ENCODE measurements at places on chromosomes 2 and 18.

- DNase-seq: no peak
These were observed 774 bp upstream of the FZD7 start for GRCh38 chr2:202032846-202033316.

- DNase-seq: no peak
These were observed 320.6 kb downstream of the ZNF516 start for GRCh38 chr18:76174451-76174850.

DNA sequence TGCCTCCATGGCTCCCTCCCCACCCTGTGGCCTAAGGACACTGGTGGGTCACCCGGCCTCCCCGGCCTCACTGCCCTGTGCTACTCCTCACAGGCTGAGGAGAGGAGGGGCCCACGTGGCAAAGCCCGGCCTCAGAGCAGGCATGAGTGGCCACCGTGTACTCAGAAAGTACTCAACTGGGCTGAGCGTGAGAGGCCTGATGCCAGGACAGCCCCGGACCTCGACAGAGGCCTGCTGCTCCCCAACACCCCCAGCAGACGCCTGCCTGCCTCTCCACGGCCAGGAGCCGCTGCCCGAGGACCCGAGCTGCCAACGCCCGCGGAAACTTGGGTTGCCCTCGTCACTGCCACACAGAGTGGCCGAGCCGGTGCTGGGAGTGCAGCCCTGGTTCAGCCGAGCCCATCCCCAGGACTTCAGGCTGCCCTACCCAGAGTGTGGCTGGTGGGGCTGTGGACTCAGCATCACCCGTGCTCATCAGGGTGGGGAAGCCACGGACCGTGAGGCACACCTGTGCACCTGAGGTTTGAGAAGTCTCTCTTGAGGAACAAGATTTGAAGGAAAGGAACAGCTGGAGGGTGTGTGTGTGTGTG lies 59.3 kb downstream of the CENPO start:
- no peak for DNase-seq

DNA sequence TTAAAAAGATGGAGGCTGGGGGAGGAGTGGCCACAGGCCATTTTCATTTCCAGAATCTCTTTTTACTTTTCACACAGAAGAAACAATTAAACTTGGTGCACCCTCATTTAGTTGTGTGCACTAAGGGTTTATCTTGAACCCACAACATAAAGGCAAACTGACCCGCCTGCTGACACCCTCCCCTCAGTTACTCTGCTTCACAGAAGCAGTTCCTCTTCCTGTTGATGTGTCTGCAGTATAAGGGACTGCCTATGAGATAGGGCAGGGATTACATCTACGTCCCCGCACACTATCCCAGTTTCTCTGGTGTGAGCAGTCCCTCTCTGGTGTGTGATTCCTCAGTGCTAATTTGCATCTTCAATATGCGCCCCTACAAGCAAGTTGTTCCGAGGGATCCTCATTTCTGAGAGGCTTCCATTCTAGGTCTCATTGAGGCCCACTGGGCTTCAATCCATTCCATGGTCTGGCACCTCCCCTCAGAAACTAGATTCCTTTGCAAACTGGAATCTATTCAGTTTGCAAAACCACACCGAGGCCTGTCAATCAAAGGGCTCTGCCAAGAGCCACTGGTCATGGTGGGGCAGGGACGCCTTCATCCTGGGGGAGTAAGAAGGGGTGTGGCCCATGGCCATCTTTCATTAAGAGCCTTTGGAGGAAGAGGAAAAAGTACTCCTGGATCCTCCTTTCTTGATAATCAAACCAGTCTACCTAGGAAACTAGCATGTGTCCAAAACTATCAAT lies 12.3 kb downstream of the CREG2 start:
- no peak for DNase-seq

- no peak for DNase-seq
These were observed 3.0 kb upstream of the RND3 start for GRCh38 chr2:150490466-150490865.

GRCh38 chr2:63977904-63978303 lies 41.3 kb downstream of the VPS54 start:
- DNase-seq: no peak

- DNase-seq: no peak
These were observed 421.4 kb upstream of the TCF4 start for GRCh38 chr18:56009411-56009810.

DNA sequence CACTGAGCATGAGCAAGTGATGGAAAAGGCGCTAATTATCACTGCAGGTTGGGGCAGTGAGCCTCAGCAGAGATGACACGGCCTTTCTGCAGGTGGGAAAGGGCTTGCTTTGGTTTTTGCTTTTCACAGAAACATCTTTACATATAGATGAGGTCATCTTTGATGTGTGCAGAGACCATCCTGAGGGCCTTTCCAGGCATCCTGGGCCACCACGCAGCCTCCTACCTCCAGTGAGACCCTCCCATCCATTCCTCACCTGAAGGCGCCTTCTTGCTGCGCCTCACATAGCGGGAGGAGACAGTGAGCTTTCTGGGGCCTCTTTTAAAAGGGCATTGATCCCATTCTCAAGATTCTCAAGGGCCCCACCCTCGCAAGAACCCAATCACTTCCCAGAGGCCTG lies 235.3 kb upstream of the RAB6C start:
- no peak for DNase-seq

- no peak for DNase-seq
These were observed 97.1 kb upstream of the RMDN2 start for GRCh38 chr2:37827911-37828511.

DNA sequence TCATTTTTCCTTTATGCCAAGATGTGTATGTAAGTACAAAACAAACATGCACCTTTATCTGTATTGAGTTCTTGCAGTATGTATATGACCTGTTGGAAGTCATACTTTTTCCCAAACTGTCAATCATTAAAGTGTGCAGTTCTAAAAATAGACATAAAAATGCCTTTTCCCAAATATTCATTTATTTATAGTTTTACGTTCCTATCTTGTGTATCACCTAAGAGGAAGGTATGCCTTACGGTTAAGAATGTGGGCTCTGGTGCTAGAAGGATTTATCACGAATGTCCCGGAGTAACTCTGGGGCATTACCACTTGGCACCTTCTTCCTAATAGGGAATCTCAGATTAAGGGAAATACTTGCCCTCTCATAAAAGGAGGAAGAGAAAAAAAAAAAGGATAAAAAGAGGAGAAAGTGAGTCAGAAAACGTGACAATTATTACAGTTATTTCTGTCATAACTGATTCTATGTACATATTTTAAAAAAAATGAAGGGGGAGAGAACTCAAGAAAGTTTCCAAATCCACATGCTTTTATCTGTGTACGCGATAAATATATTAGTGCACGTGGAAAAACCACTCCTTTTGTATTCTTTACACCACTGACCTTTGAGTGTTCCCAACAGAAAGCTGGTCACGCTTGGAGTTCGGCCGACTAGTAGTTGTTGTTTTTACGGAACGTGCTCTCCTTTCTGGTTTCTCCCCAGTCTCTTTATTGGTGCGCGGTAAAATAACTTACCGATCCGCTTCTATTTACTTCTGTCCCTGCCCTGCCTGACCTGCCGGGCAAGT lies 721 bp downstream of the MCEE start:
- DNase-seq: peak; percentile 45

DNA sequence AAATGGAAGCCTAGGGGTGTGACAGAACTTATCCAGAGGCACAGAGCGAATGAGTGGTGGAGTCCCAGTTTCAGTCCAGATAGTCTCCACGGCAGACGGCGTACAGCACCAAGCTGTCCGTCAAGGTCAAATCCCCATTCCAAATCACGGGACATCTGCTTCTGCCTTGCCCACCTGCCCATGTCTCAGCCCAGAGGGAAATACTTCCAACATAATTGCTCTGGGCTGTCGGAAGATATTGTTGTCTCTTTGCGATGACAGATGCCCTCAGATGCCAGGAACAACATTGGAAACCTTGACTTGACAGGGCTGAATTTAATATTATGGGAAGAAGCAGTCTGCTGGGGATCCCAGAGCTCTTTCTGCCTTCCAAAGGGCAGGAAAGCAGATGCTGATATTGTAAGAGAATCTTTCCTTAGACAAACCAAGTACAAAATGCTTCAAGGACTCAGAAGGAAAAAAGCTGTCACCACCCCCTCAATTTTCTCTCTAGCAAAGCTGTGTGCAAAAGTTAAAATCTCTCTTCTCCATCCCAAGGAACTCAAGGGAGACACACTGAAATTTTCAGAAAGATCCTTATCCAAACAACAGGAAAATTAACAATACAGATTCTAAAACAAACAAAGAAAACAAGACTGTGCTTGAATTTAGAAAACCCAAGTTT lies 364.0 kb downstream of the LRATD1 start:
- no peak for DNase-seq

DNA sequence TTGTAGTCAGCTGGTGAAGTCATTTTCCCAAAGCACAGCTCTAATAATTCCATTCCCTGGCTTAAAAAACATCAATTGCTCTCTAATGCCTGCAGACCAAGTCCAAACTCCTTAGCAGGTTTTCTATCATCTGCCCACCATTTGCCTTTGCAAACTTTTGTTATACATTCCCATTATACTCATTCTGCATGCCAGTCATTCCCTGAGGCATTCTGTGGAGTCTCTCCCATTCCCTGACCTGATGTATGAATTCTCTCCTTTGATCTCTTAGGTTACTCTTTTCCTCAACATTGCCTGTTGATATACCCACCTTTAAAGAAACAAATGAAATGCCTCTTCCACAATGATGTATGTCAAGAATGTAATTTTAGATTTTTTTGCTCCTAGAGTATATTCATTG lies 852.0 kb upstream of the FSHR start:
- DNase-seq: no peak

DNA sequence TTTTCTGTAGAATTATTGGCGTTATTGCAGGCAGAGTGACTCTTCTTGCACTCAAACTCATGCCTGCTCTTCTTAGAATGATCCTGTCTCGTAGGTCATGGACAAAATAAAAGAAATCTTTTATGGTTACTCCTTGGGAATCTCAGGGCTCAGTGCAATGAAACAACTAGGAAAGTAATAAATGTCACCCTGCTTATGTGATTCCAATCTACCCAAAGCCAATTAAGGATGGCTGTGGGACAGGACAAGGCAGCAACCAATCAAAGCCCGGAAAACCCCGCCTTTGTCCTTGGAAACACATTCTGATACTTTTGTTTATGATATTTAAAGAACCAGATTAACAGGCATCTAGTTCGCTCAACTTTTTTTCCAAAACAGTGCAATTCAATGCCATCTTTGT lies 53.0 kb downstream of the GRB14 start:
- DNase-seq: no peak

DNA sequence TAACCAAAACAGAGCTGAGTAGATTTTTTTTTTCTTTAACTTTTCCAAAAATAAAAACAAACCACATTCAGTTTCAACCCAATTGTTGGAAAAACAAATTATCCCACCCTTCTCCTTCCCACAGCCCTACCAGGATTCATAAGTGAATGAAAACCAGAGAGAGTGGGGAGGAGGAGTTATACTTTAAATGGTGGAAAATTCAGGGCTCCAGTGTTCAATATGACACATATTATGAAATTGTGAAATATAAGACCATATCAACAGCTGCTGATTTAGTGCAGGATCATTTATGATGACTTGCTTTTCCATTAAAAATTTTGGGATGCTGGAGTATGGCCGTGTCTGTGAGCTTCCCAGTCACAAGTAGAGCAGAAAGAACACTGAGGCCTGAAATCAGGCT lies 26.7 kb downstream of the COLEC12 start:
- no peak for DNase-seq

DNA sequence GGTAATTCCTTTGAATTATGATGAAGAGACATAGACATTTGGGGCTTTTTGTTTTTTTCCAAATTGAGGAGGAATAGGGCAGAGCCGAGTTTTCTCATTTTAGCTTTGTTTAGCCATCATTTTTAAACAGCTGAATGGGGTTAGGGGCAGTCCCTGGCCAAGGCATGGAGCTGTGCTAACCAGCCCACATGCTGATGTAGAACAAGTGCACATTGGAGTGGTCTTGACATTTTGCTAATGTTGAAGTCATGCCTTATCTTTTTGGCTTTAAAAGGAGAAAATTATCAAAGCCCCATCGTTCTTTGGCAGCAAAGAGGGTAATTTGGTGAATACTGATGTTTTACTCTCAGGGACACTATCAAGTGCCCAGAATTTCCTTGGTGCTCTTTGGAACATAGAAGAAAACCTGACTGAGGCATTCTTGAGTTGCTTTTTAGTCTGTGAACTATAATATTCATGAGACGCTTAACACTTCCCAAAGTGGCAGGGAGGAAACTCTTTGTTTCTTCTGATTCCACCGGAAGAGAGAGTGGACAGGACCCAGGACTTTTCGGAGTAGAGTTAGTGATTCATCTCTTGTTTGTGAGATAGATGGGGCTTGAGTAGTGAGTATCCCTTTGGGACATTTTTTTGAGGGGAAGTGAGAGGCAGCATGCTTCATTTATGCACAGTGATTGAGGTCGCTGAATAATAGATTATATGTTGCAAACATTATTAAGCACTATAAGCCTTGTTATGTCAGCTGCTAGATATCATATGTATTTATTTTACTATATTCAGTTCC lies 45.0 kb downstream of the MTA3 start:
- no peak for DNase-seq

DNA sequence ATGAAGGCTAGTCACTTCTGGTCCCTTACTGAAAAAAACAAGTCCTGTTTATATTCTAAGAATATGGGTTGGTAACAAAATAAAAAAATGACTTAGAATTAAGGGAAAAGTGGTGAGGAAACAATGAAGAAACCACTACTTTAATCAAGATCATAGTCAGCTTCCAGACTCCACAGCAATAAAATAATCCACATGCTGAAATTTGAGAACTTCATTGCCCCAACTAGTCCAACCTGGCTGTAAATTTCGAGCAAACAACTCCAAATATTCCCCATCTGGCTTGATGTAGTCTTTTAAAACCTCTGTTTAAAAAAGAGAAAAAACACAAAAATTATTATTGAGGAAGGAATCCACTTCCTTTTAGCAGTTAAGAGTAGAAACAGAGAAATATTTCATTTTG lies 32.5 kb downstream of the METTL4 start:
- DNase-seq: peak; percentile 18

DNA sequence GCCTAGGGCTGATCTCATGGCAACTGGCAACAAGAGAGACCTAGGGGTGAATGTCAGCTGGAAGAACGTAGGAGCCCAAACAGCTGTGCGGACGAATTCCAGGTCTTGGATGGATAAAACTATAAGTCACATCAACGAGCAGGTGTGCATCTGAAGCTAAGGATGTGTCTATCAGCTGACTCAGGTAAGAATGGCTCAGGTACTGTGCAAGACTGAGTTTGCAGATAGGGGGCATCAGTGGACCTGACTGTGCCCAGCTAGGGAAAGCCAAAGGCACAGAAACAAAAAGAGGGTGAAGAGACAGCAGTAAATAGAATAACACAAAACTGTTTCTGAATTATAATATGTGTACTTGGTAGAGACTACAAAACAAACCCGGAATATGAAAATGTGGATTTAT lies 357.3 kb downstream of the ZEB2 start:
- DNase-seq: peak; percentile 2

GRCh38 chr18:9429662-9429993 lies 45.7 kb upstream of the RALBP1 start:
- DNase-seq: no peak

DNA sequence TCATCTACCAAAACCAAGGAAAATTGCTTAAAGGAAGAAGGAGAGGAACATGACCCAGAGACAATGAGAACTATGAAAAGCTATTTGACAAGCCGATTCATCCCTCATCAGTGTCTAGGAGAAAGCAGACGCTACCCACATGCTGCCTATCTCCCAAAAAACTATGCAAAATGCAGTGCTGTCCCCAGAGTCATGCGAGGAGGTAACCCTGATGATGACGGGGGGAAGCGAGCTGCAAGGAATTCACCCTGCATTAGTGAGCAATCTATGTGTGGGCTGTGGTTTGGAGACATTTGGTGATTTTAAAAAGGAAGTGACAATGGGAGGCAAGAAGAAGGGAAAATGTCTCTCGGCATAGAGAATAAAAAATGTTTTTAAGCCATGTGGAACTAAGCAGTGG lies 472.7 kb downstream of the CMPK2 start:
- DNase-seq: no peak

Data from NCI-H1092 treated with DMSO at 0.1 percent for 48 hours (cell line).